ENCODE measurements at places on chromosomes 2 and 18.

DNA sequence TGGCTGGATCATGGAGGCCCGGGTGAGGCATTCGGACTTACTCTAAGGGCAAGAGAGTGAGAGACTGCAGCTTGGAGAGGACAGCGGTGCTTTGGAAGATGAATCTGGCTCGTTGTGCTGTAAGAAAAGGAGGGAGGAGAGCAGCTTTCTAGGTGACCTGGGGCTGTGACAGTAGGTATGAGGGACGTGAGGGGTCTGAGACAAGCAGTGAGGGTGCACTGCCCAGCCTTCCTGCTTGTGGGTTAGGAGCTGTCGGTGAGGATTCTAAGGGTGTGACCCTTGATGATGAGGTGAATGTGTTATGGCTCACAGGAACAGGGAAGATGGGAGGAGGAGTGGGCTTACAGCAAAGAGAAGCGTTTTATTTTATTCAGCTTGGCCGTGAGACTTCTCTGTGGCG is 27.1 kb upstream of the RHOB start:
- DNase-seq = no peak

DNA sequence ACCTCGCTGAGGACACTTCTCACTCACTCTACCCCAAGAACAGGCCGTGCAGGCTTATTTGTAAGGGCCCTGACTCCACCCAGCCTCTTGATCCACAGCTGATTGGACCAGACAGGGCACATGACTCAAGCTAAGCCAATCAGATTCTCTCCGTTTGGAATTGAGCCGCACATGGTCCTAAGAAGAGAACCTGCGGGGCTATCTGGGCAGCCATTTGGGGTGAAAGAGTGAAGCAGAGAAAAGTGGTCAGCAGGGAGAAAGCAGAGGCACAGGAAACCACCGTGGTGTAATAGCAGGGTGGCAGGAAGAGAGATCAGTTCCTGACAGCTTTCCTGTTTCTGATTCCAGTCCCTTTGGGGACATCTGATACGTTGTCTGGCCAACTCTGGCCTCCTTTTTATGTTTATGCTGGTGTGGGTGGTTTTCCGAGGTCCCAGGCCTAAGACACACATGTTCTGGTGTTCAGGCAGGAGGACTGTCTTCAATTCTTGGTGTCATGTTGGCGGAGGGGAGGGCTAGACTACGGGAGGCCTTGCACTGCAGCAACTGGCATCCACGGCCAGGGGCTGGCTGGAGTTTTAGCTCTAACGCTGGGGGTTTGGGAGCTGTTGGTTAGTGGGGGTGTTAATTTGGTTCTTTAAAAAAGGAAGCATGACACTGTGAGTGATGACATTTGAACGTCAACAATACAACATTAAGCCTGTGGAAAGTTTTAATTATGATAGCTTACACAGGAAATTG is 26.1 kb upstream of the SPTBN1 start:
- no peak for DNase-seq

- no peak for DNase-seq
Measured at GRCh38 chr18:11411048-11411447, 198.3 kb upstream of the SLC35G4 start.

DNA sequence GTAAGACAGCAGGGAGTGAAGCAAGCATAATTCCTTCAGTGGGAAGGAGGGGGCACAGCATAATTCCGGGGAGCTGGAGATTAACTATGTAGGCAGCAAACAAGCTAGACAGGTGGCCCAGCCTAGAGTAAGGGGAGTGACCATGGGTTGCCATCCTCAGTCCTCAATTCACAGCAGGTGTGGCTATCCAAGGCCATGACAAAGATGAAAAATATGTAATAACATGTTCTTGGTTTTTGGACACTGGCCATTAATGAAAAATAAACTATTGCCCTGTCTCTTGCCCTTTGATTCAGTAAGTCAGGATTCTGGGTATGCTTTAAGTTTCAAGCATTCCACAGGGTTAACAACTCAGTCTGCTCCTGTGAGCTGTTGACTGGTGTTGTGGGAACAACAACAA is 65.0 kb downstream of the CYP1B1 start:
- DNase-seq = no peak

GRCh38 chr18:79875531-79875919 is 75.9 kb downstream of the SLC66A2 start:
- DNase-seq = no peak

DNA sequence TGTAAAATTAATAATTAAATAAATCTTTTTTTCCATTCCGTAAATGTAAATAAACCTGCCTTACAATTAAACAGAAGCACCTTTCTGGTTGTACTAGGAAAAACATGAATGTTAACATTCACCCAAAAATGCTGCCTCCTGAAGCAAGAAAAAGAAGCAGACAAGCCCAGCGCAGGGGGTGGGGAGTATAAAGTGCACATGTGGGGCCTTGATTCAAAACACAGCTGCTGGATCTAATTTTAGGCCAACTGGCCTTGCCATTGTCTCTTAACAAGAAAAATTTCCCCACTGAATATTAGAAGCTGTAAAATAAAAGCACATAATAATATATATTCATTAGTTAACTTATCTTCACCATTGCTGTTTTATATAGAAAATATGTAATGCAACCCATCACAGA is 28.3 kb downstream of the TCF4 start:
- no peak for DNase-seq

DNA sequence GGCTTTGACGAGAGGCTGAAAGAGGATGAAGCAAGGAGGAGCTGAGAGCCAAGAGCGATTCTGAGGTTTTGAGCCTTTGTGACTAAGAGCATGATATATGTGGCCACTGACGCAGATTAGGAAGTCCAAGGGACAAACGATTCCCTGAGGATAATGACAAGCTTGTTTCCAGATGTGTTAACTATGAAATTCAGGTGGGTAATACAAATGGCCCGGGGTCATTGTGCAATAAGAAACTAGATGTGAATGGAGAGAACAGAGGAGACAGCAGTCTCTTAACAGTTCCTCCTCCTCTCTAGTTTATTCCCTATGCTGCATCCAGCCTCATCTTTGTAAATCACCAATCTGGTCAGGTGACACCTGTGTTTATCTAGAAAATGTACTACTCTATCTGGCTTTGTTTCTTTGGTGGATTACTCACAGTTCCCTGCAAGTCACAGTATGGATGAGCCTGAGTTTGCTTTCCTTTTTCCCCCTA is 84.2 kb downstream of the SOCS6 start:
- DNase-seq = no peak

DNA sequence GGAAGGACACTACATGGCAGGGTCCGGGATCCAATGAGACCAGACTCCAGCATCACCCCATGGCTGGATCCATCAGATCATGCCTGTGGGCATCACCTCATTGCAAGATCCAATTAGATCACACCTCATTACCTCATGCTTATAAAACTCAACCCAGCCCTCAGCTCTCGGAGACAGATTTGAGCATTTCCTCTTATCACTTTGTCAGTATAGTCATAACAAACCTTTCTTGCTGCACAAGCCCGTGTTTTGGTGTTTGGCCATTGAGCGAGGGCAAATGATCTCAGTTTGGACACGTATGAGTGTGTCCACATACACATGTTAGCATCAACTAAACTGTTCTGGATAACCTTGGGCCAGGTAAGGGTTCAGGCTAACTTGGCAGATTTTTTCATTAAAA is 58.8 kb downstream of the CCDC195 start:
- no peak for DNase-seq

DNA sequence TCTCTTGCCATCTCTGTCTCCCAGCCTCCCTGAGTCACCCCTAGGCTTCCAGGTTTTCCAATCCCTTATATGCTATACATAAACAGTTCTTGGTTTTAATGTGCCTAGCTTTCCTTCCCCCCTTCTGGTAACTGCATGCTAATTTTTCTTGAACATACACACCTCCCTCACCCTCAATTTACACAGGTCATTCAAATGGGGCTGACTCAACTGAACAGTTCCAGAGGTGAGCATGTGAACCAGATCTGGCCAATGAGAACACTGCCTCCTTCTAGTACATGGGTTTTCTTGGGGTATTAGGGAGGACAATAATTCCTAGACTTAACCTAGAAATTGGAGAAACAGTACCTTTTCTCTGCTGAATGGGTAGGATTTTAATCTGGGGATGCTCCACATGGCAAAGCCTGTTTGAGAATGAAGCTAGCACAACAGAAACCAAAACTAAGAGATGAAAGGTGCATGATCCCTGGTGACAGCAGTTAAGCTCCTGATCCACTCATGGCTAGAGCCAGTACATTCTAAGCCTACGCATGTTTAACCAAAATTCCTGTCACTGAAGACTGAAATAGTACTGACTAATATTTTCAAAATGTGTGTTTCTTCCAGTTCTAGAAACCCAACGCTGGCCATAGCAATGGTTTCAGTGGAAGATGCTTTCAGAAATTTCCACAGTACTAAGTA is 11.8 kb downstream of the SLC25A12 start:
- DNase-seq = no peak

- no peak for DNase-seq
Measured at GRCh38 chr18:74898965-74899364, 301.3 kb downstream of the ZNF407 start.

DNA sequence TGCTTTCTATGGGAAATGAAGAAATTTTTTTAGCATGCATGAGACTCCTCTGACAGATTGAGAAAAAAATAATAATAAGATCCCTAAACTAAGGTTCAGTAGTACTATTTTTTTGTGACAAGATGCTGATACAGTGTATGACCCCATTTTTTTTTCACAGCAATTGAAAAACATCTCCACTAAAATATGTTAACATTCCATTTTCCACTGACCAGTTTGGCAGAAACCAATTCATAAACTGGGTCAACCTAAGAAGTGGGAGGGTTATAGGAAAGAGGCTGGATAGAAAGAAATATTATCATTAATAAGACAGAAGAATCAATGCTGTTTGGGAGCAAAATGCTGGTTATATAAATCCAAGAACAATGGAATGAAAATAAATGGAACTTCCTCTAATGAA is 182.7 kb downstream of the ANTXR1 start:
- DNase-seq = no peak

GRCh38 chr2:82793711-82794435 is 1665.2 kb downstream of the SUCLG1 start:
- no peak for DNase-seq

GRCh38 chr2:74725287-74725686 is 71.2 kb downstream of the SEMA4F start:
- DNase-seq = no peak

All from D721Med (cell line).